Thoracic aorta (tissue), 2 donors: ENCODE measurements at places on chromosomes 1 and 21. TPM values are rescaled to one million over a fixed set of nuclear protein-coding genes. Genes with fewer than 3 reads are reported as not detected.

GRCh38 chr1:188022661-188023060, 1193.9 kb downstream of the PLA2G4A start:
- H3K27ac ChIP-seq, result no peak overlapping the region
- no peaks in the 10 kb centered on the region for H3K36me3 ChIP-seq
- no peaks in the 10 kb centered on the region for H3K4me1 ChIP-seq

GFI1 gene
- 0.71 TPM for total RNA-seq

GRCh38 chr21:19123525-19123924, 719.9 kb upstream of the TMPRSS15 start:
- H3K36me3 ChIP-seq, result no peaks in the 10 kb centered on the region
- no peaks in the 10 kb centered on the region for H3K4me1 ChIP-seq
- no peaks in the 10 kb centered on the region for H3K27me3 ChIP-seq

DNA sequence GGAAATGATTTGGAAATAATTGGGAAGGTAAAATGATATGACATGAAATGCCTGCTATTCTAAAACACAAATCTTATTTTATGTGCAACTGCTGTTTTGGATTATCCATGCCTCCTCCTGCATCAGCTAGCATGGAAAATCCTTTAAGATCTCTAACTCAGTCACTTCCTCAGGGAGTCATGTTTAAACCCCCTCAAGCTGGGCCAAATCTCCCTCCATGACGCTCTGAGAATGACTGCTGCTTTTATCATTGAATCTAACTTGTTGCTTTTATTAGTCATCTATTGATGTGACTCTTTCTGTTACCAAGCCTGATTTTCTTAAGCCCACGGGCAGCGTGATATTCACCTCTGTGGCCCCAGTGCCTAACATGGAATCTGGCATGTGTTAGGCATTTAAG, 324.8 kb downstream of the DISC1 start:
- no peak for DNase-seq
- no peak overlapping the region for H3K27ac ChIP-seq
- H3K27me3 ChIP-seq, result no peaks in the 10 kb centered on the region
- no peaks in the 10 kb centered on the region for H3K36me3 ChIP-seq
- H3K4me3 ChIP-seq, result no peak overlapping the region

DNA sequence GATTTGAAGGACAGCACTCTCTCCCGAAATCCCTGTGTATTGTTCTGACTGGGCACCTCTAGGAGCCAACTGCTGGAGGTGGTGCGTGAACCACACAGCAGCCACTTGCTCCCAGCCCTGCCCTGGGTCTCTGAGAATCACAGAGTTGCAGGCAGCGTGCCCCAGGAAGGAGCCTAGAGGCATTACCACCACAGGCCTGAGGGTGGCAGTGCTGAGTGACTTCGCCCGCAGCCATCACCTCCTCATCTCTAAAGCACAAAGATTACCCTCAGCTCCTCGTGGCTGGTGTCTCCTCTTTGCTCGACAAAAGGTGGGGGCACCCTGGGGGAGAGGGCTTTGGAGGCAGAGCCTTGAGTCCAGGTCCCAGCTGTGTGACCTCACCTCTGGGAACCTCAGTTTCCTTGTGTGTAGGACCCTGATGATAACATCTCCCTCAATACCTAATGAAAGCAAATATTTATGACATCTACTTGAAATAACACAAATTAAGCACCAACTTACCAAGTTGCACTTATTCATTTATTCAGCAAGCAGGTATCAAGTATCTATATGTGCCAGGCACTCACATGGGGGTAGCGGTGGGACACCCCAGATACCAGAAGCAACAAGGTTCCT, 86.3 kb downstream of the VWA5B1 start:
- no peak for DNase-seq
- H3K27me3 ChIP-seq, result peaks cover 5% of the 10 kb centered on the region
- no peaks in the 10 kb centered on the region for H3K4me1 ChIP-seq
- no peaks in the 10 kb centered on the region for H3K36me3 ChIP-seq

DNA sequence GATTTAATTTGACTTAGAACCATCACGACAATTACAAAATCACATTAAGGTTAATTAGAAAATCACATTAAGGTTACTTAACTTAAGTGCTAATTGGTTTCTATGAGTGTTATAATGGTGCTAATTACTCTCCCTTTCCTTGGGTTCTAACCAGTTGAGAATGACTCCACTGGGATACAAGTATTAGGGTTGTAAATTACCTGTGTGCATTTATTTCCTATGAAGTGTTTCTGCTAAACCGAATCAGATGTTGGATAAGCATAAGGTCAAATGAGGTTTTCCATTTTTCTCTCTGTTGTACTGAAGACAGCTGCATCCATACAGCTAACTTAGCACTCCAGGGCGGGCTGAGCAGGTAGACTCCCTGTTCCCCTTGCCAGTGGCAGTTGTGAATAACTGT, 610.3 kb upstream of the TMPRSS15 start:
- no peaks in the 10 kb centered on the region for H3K27me3 ChIP-seq
- no peak overlapping the region for H3K27ac ChIP-seq
- H3K36me3 ChIP-seq, result no peaks in the 10 kb centered on the region
- no peaks in the 10 kb centered on the region for H3K4me1 ChIP-seq
- no peak overlapping the region for H3K4me3 ChIP-seq

- no peaks in the 10 kb centered on the region for H3K36me3 ChIP-seq
- H3K4me1 ChIP-seq, result no peaks in the 10 kb centered on the region
- no peak overlapping the region for H3K27ac ChIP-seq
- H3K4me3 ChIP-seq, result no peak overlapping the region
- DNase-seq, result no peak
- no peaks in the 10 kb centered on the region for H3K27me3 ChIP-seq
Observed at GRCh38 chr1:23624440-23624839, 65.1 kb upstream of the ID3 start.

- no peaks in the 10 kb centered on the region for H3K27me3 ChIP-seq
- peak within 1 kb of the TSS; percentile 86 for H3K27ac ChIP-seq
- H3K4me3 ChIP-seq, result peak within 1 kb of the TSS; percentile 76
- DNase-seq, result peak; percentile 93
- H3K36me3 ChIP-seq, result no peaks in the 10 kb centered on the region
- H3K4me1 ChIP-seq, result peaks cover 26% of the 10 kb centered on the region
Observed at GRCh38 chr1:212857992-212858460, at the start of gene FLVCR1. Gene FLVCR1 (plus strand): TSS chr1:212858275. CDS start chr1:212858453, 178 bp downstream.
